ENCODE measurements at places on chromosomes 6 and 20. TPM values are rescaled to one million over a fixed set of nuclear protein-coding genes. Genes with fewer than 3 reads are reported as not detected.

DNA sequence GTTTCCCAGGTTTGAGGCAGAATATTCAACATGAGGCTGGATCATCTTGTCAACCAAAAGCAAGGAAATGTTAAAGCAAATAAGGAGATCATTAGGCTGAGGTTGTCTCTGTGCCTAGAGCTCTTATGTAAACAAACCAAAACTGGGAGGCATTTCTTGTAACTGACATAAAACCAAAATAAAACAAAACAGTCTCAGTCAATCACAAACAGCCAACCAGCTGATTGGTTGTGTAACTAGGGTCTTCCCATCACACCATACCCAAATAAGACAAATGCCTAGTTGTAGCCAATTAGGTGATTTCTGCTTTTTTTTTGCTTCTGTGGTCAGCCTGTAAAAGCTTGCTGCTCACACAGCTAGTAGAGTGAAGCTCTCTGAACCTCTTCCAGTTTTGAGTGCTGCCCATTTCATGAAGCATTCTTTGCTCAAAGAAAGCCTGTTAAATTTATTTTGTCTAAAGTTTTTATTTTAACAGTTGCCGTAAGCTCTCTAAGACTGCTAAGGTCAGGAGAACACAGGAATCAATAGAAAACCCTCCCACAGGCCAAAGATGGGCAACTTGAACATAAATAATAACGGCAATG lies 8.9 kb upstream of the FITM2 start:
- DNase-seq, result no peak

- no peak for DNase-seq
Measured at GRCh38 chr6:4348462-4349112, 213.2 kb upstream of the ECI2 start.

GRCh38 chr6:134936476-134936875 lies 13.4 kb downstream of the ALDH8A1 start:
- no peak for DNase-seq

DNA sequence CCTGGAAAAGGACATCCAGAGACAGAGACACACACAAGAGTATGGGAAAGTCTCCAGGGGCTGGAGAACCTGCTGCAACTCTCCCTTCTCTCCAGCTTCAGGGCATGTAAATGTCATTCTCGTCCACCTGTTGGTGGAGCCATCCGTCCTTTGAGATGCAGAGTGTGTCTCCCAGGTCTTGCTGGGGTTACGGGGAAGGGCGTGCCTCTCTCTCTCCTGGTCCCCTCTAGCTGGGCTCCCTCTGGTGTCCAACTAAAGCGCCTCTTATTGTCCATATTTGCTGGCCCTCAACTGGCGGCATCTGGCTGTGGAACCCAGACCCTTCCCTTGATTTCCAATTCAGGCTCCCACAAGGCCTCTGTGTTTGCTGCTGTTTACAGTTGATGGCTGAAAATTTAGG lies 244.1 kb downstream of the BMP7 start:
- peak; percentile 91 for DNase-seq

GRCh38 chr6:92024110-92024509 lies 1395.2 kb downstream of the EPHA7 start:
- no peak for DNase-seq

DNA sequence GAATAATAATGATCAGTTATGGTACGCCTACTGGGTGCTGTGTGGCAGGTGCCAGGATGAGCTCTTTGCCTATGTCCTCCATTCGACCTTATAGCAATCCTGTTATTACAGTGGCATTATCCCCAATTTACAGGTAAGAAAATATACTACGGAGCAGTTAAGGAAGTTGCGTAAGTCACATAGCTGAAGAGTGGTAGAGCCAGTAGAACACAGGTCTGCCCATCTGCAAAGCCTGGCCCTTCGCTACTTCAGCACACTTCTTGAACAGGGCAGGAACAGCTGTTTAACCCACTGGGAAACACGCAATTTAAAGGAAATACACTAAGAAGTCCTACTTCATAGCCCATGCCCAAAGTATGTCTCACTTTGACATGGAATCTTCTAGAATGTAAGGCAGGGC lies 91.8 kb downstream of the PXDC1 start:
- no peak for DNase-seq

- DNase-seq, result no peak
Measured at GRCh38 chr6:20377623-20378265, 23.9 kb upstream of the E2F3 start.

- no peak for DNase-seq
Measured at GRCh38 chr20:6909608-6910007, 142.1 kb downstream of the BMP2 start.

- no peak for DNase-seq
Measured at GRCh38 chr20:48187851-48188250, 402.6 kb upstream of the SULF2 start.

- DNase-seq, result no peak
Measured at GRCh38 chr6:71091167-71091566, 134.3 kb upstream of the B3GAT2 start.

DNA sequence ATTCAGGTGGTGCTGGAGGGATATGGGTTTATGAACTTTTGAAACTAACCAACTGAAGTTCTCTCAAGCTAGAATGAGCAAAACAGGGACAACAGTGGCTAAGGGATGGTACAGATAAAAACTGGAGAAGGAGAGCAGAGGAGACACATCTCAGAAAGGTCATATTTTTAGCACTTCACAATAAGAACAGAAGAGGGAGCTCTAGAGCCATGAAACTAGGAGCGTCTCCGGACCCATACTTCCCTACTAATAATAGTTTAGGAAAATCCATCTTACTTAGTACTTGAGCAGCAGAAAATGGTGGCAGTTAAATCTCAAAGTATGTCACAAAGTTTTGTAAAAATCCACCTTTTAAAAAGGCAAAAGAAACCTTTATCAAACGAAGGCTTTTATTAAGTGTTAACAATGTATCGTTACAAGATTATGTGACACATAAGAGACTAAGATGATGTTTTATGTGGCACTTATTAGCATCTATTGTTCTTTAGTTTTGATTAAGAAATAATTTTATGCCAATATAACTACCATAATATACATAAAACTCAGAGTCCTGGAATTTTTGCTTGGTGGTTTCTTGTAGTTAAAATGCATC lies 278.6 kb downstream of the TBC1D32 start:
- DNase-seq, result peak; percentile 18

DNA sequence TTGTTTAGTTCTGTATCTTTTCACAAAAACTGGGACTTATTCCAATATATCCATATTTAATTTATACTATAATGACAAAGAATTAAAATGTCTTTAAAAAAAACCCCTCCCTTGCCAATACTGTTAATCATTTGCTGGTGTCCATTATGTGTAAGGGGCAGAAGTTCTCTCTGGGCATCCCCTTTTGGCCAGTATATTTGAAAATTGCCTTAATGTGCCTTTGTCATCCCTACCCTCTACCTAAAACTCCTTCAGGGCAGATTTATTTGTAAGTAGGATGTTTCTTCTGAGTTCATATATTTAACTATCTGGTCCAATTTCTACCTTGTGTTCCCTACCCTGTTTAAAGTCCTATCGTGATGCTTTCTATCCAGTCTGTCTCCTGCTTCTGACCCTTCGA lies 62.9 kb downstream of the ARHGAP18 start:
- DNase-seq, result no peak

DNA sequence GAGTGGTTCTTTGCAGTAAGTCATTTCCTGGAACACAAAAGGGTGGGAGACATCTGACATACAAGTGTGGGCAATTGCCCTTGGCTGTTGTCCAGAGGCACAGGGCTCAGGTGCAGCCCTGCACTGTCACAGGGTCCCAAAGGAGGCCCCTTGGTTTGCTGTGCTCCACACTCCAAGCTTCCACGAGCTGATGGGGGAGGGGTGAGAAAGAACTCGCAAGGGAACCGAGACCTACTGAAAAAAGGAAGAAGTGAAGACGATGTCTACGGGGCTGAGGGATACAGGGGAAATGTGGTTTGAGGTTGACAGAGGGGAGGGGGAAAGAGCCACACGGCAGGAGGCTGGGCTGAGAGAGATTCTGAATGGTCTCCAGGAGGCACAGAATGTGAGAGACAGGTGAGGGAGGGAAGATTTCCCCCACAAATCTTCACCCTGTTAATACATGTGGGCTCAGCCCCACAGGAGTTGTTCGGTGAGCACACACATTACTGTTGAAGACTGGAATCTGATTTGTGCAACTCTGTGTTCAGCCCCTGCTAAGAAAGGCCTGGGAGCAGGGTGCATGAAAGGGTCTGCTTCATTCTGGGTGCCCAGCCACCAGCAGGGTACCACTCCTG lies 123.4 kb downstream of the LY86 start:
- no peak for DNase-seq

DNA sequence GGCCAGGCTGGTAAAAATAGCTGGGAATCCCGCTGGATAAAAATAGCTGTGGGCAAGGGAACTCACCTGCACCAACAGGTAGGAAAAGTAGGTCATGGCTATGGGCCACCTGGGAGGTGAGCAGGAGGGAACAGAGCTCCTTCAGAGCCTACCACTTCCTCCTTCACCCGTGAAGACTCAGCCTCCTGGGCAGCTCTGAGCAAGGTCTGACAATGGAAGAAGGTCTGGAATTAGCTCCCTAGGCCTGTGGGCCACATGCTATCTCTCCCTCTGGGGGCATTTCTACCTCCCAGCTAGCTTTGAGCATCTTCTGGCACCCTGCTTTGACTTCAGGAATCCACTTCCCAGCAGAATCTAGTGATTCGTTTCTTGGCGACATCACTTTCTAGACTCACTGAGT lies 153.9 kb downstream of the MRPL14 start:
- DNase-seq, result peak; percentile 7

- peak; percentile 87 for DNase-seq
Measured at GRCh38 chr6:119078376-119079282, at the start of gene FAM184A. Gene FAM184A (minus strand): TSS chr6:119078664. CDS start chr6:119078299, 365 bp downstream.

GRCh38 chr20:45588800-45589199 lies 9.7 kb upstream of the WFDC8 start:
- no peak for DNase-seq

DNA sequence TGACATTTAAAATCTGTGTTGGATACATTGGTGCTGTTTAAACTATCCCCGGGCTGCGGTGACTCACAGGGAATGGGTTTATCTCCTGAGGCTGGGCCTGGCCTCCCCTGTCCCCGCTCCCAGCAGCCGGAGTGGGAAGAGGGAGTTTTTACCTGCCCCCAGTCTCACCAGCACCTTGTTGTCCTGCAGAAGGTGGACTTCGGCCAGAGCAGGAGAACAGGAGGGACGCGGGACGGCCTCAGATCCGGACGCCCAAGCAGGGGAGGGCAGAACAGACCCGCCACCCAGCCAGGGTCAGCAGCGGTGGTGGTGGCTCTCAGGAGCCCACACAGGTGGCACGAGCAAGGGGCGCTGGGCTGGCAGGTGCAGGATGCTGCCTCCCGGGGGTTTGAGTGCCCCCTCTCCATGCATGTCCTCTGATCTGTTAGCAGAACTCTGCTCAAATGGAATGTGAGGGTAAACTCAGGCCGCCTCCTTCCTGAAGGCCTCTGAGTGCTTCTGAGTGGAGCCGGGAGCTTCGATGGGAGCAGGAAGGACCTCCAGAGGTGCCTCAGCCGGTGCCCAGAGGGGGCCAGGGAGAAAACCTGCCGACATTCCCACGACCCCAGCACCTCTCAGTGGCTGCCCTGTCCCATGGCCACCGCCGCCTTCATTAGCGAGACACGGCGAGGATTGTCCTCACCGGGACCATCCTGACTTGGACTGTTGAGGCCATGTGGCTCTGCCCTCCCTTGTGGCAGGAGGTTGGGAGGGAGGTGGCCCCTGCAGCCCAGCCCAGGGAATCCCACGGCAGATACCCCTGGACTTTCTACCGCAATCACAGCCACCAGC lies 43.4 kb upstream of the MRGBP start:
- DNase-seq, result no peak

DNA sequence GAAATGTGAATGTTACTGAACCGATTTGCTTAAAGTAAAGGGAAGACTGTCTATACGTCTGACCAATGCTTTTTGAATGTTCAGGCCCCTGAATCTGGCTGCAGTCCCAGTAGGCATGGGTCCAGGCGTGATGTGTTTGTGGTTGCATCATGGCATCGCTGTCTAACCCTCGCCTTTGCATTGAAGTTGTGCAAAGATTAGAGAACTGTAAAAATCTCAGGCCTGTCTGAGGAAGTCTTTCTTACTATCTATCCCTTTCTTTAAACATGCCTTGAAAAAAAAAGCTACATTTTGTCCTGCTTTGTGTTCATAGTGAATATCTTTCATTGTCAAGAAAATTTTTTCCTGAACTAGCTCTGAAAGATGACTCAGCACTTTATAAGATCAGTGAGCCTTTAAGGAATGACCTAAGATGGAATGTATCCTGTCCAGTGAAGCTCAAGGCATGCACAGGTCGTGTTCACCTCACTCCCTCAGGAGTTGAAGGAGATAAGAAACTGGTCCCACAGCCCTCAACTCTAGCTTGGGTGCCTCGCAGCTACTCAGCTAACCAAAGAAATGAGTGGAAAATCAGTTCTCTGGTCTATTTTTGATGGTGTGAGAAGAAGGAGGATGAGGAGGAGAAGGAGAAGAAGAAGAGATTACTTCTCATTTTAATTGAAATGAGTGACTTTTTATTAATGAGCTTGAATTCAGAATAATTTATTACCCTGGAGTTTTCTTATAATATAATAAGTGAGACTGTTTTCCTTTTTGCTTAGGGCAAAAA lies 48.6 kb downstream of the TPD52L1 start:
- DNase-seq, result no peak

DNA sequence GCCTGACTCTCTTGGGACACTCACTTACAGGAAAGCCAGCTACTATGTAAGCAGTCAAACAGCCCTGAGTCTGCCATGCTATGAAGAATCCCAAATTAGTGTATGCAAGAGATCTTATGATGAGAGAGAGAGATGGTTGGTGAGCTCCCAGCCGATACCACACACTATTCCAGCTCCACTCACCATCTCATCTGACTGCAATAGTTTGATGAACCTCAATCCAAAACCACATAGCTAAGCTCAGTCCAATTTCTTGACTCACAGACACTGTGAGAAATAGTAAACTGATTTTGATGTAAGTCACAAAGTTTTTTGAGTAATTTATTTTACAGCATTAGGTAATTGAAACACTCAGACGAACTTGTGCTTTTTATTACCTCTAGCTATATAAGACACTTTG lies 441.4 kb downstream of the COL12A1 start:
- DNase-seq, result no peak

DNA sequence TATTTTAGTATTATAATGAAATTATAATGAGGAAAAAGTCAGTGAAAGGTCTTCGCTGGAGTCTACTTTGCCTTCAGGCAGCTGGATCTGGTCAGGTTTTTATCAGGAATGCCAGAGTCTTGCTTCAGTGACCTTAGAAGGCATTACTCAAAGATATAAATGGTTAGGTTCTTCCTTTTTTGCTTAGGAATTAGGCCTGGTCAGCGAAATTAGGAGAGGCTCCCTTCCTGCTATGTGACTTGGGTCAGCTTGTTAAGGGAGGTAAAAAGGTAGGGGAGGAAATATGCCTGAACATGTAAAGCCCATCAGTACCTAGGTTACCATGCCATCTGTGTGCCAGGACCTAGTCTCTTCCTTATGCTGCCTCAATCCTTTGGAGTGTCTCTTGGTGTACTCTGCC lies 115.1 kb downstream of the OTOR start:
- no peak for DNase-seq

- no peak for DNase-seq
Measured at GRCh38 chr6:111171577-111172400, 84.5 kb downstream of the SLC16A10 start.

GRCh38 chr6:77986380-77987034 lies 333.7 kb downstream of the MEI4 start:
- DNase-seq, result no peak

Gene ZBTB46
- total RNA-seq, result 20.0 TPM

Gene RIPOR3
- 1.1 TPM for total RNA-seq

Gene HLA-DQB2
- total RNA-seq, result not detected

Gene POM121L2
- not detected for total RNA-seq

Gene NEURL2
- 8.1 TPM for total RNA-seq

Gene PAX1
- total RNA-seq, result not detected

Gene ZNF184
- 7.9 TPM for total RNA-seq

Gene EFCAB8
- total RNA-seq, result 0.44 TPM

Gene STMND1
- total RNA-seq, result not detected

Data from H7 (cell line).